ENCODE measurements at places on chromosomes 6 and 20.

DNA sequence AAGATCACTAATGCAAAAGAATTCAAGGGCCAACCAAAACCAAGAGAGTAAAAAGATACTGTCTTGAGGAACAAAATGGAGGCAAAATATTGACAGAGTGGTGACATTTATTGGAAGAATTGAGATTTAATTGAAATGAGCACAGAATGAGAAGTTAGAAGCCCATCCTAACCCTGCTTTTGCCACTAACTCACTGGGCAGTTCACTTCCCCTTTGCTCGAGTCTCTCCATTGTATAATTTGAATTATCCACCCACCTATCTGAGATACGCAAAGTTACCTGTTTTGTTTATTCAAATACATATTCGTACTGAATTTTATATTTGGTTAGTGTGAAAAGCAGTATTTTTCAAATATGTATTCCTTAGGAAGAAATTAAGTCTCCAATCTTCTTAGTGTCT is 204.5 kb upstream of the PRDM1 start:
- no peak overlapping the region for H3K27ac ChIP-seq
- DNase-seq, result no peak
- peaks cover 2% of the 10 kb centered on the region for H3K4me1 ChIP-seq
- H3K4me3 ChIP-seq, result no peak overlapping the region
- H3K36me3 ChIP-seq, result no peaks in the 10 kb centered on the region
- H3K27me3 ChIP-seq, result no peaks in the 10 kb centered on the region

- no peak overlapping the region for H3K27ac ChIP-seq
- no peak overlapping the region for H3K4me3 ChIP-seq
- no peaks in the 10 kb centered on the region for H3K27me3 ChIP-seq
- DNase-seq, result no peak
- H3K4me1 ChIP-seq, result no peaks in the 10 kb centered on the region
- no peaks in the 10 kb centered on the region for H3K36me3 ChIP-seq
Observed at GRCh38 chr6:161853657-161854056, 579.8 kb upstream of the AGPAT4 start.

DNA sequence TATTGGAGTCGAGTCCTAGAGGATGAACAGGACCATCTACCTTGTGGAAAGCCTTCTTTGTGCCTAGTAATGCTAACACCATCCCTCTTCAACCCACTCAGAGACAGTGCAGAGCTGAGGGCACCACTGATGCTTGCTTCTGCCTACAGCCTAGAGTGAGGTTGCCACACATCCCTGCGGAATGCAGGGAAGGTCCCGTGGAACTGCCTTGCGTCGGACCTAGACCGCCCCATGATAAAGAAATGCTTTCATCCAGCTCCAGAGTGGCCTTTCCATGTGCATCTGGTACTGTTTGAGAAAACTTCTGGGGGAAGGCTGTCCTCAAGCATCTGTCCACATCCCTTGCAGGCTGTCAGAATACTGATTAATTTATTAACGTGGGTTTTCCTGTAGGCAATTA is 168.4 kb downstream of the PHACTR1 start:
- H3K27me3 ChIP-seq, result no peaks in the 10 kb centered on the region
- no peak for DNase-seq
- H3K4me3 ChIP-seq, result no peak overlapping the region
- no peak overlapping the region for H3K27ac ChIP-seq
- no peaks in the 10 kb centered on the region for H3K4me1 ChIP-seq

DNA sequence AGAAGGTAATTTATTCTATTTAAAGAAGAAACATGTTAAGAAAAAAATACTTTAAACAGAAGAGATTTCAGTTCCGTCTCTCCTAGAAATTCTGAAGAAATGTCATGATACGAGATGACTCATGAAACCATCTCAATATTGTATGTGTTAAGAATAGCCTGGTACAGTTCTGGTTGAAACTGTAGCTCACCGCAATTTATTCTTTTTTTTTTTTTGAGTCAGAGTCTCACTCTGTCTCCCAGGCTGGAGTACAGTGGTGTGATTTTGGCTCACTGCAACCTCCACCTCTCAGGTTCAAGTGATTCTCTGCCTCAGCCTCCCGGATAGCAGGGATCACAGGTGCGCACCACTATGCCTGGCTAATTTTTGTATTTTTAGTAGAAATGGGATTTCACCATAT is 103.3 kb downstream of the ARHGAP18 start:
- H3K4me1 ChIP-seq, result no peaks in the 10 kb centered on the region
- H3K27me3 ChIP-seq, result no peaks in the 10 kb centered on the region
- H3K4me3 ChIP-seq, result no peak overlapping the region
- no peak overlapping the region for H3K27ac ChIP-seq

DNA sequence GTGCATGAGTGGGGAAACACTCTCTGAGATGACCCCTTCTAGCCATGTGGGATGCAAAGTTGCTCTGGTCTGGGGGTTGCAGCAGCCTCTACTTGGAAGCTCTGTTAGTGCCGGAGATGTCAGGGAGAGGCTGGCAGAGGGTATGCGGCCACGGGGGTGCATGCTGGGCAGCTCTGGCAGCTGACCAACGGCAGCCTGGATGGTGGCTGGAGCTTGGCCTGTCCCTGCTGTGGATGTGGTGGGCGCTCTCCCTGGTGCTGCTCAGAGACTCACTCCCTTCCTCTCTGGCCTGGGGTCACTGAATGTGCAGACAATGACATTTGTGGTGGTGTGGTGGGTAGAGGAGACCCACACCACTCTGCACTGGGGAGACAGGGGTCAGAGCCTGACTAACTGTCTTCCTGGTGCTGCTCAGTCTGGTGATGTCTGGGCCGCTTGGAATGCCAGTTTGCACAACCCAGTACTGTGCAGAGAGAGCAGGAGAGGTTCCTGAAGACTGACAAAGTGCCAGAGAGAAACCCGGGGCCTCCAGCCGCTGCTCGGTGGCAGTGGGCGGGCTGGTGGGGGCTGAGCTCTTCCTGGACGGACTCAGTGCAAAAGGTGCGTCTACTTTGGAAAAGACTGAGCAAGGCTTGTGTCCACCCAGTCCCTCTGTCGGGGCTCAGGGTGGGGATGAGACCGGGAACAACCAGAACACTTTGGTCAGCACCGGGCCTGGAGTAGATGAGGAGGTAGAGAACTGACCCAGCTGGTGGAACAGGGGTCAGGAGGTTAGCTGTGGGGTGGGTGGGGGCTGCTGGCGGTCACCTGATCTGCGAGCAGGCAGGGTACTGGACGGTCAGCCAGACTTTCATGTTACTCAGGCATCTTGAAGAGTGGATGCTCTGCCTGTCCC is 2.7 kb downstream of the MYT1 start:
- peaks cover 3% of the 10 kb centered on the region for H3K4me1 ChIP-seq
- no peaks in the 10 kb centered on the region for H3K36me3 ChIP-seq
- DNase-seq, result no peak

GRCh38 chr6:2900821-2901644 is 2.1 kb downstream of the SERPINB9 start:
- no peak for DNase-seq
- no peaks in the 10 kb centered on the region for H3K36me3 ChIP-seq
- no peak overlapping the region for H3K27ac ChIP-seq
- H3K27me3 ChIP-seq, result no peaks in the 10 kb centered on the region

- H3K4me3 ChIP-seq, result no peak overlapping the region
- H3K4me1 ChIP-seq, result no peaks in the 10 kb centered on the region
- no peaks in the 10 kb centered on the region for H3K36me3 ChIP-seq
- no peaks in the 10 kb centered on the region for H3K27me3 ChIP-seq
- H3K27ac ChIP-seq, result no peak overlapping the region
Observed at GRCh38 chr6:145360865-145361264, 374.5 kb downstream of the EPM2A start.

Data from ovary (tissue), 10 donors.